ENCODE measurements at places on chromosomes 5 and 9. TPM values are rescaled to one million over a fixed set of nuclear protein-coding genes. Genes with fewer than 3 reads are reported as not detected.

Gene CCNJL
- 3.2 TPM for total RNA-seq

Gene KIAA0825
- total RNA-seq, result 13.4 TPM

Gene FOXD4L4
- total RNA-seq, result 0.20 TPM

Gene GBGT1
- 3.4 TPM for total RNA-seq

Gene COL23A1
- total RNA-seq, result 4.6 TPM

Gene FAXDC2
- total RNA-seq, result 26.7 TPM

Gene MTRR
- total RNA-seq, result 44.1 TPM

Gene ANKRD31
- 0.30 TPM for total RNA-seq

Gene PLPP6
- 5.6 TPM for total RNA-seq

Gene SNAPC4
- 5.7 TPM for total RNA-seq

Gene PCDHA12
- total RNA-seq, result 0.20 TPM

Gene HBEGF
- total RNA-seq, result 16.7 TPM

Gene COL27A1
- total RNA-seq, result 31.1 TPM

Gene MTX3
- 18.8 TPM for total RNA-seq

Gene PAPPA
- 4.4 TPM for total RNA-seq

Gene SPINK6
- not detected for total RNA-seq

Gene ANKRD18A
- total RNA-seq, result 2.8 TPM

Gene TMC1
- 0.69 TPM for total RNA-seq

Gene COMMD10
- 49.5 TPM for total RNA-seq

Gene SHISAL2B
- total RNA-seq, result not detected

Gene PRR16
- 12.4 TPM for total RNA-seq

Gene FOXI1
- total RNA-seq, result 0.10 TPM

Gene MTAP
- total RNA-seq, result 24.5 TPM

Gene SLC1A1
- total RNA-seq, result 1.3 TPM

Gene EIF4EBP3
- total RNA-seq, result 1.3 TPM

Gene SAP30L
- total RNA-seq, result 15.0 TPM

Gene CD74
- total RNA-seq, result 194 TPM

Gene PCDH12
- 8.2 TPM for total RNA-seq

Gene HEMGN
- 30.6 TPM for total RNA-seq

Gene BTNL8
- total RNA-seq, result 0.49 TPM

Gene GPRIN1
- 4.8 TPM for total RNA-seq

Gene SPATA31E1
- not detected for total RNA-seq
